Adrenal gland (tissue), 19 donors: ENCODE measurements at places on chromosomes 12 and 14. TPM values are rescaled to one million over a fixed set of nuclear protein-coding genes. Genes with fewer than 3 reads are reported as not detected.

The BATF gene
- polyA plus RNA-seq = 11.4 TPM

The PRB2 gene
- not detected for polyA plus RNA-seq

The WIF1 gene
- polyA plus RNA-seq = not detected

The DBX2 gene
- 0.16 TPM for polyA plus RNA-seq

The FGD4 gene
- polyA plus RNA-seq = 2.4 TPM

The TAS2R43 gene
- polyA plus RNA-seq = not detected

The COX8C gene
- polyA plus RNA-seq = not detected

The MGST1 gene
- polyA plus RNA-seq = 197 TPM

The CCND2 gene
- 47.4 TPM for polyA plus RNA-seq

The CCDC177 gene
- 0.07 TPM for polyA plus RNA-seq
